ENCODE measurements at places on chromosomes 4 and X.

DNA sequence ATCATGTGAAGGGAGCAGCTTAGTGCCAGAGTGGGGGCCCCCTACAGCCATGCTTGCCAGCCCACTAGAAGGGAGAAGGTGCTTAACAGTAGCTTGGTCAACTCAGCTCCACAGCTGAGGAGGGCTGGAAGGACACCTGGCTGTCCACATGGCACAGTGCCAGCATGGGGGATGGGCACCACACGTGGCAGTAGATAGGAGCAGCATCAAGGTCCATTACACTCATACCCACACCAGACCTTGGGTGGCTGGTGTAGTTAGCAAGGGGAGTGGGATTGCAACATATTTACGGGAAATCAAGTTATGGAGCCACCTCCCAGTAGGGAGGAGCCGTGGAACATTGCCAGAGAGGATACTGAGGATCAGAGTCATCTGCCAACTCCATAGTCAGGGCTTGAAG lies 37.9 kb upstream of the SLC4A4 start:
- no peak for DNase-seq

- no peak for DNase-seq
Measured at GRCh38 chrX:144722307-144722706, 525.0 kb upstream of the SPANXN1 start.

DNA sequence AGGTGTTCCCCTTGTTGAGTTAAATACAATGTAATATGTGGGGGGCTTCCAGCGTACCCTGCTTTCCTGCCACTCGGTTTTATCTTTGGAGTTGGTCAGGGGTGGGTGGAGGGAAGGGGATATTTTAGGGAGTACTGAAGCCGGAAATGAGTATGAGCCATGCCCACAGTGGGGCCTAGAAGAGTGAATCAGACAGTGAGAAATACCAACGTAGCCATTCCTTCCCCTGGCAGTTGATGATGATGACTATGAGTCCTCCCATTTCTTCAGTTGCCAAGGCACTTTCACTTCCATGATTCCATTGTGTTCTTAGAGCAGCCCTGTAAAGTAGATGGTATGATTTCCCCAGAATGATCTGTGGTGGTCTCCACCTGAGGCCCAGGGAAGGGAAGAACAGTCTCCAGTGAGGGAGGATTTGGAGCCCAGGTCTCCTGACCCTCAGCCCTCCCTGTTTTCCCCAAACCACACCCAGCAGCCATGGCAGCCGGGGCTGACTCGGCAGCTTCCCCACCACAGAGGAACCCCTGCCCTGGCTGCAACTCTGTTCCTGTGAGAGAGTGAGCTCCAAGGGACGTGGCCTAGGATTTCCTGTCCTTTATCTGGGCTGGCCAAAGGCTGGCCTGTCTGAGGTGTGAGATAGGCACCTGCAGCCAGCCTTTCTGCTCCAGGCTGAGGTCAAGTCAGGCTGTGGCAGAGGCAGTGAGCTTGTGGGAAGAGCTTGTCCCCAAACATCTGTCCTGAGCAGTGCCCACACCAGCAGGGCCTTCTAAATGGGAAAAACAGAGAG lies 52.7 kb downstream of the STARD8 start:
- no peak for DNase-seq

DNA sequence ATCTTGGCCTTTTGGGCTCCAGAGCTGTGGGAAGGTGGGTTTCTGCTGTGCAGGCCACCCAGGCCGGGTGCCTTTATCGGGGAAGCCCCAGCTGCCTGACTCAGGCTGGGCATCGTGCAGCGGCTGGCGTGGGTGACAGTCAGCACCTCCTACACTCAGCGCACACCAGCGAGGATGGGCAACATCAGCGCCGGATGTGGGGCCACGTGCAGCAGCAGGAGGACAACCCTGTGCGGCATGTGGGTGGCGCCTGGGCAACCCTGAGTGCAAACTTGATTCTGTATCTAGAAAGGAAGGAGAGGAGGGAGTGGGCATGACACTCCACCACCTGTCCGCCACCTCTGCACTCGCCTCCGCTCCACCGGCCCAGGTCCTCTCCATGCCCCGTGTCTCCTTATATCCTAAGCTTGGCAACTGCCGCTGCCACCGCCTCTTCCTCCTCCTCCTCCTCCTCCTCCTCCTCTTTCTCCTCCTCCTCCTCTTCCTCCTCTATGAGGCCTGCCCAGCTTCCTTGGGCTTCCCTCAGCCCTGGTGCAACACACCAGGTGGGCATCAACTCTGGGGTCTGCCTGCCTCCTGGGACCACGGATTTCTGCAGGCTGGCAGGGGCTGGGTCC lies 107.4 kb upstream of the AFAP1 start:
- no peak for DNase-seq

DNA sequence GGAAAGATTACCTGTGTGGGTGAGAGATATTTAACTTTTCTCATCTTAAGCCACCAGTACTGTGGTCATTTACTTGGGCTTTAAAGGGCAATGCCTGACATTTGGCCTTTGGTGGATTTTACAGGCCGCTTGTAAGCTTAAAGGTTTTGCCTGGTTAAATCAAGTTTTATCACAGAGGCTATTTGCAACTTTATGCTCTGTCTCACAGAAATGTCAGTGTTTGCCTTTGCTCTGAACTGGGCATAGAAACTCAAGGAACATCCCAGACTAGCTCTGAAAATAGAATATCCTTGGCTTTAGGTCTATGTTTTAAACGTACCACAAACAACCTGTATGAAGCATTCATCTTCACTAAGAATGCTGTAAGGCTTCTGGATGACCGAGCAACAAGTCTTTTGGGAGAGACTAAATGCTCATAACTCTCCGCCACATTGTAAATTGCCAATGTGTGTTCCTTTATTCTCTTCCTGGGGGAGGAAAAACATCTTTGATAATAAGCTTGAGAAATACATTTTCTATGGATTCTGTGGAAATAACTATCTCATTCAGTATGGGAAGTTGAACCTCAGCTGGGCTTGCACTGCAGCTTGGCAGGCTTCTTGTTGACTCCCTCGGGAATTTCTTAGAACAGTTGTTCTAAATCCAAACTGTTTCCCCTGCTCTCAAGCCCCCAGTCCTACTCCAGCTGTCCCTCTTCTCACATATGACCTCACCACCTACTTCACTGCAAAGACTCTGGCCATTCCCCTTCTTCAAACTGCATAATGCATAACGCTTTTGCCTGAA lies 105.8 kb upstream of the WDR44 start:
- DNase-seq = no peak

DNA sequence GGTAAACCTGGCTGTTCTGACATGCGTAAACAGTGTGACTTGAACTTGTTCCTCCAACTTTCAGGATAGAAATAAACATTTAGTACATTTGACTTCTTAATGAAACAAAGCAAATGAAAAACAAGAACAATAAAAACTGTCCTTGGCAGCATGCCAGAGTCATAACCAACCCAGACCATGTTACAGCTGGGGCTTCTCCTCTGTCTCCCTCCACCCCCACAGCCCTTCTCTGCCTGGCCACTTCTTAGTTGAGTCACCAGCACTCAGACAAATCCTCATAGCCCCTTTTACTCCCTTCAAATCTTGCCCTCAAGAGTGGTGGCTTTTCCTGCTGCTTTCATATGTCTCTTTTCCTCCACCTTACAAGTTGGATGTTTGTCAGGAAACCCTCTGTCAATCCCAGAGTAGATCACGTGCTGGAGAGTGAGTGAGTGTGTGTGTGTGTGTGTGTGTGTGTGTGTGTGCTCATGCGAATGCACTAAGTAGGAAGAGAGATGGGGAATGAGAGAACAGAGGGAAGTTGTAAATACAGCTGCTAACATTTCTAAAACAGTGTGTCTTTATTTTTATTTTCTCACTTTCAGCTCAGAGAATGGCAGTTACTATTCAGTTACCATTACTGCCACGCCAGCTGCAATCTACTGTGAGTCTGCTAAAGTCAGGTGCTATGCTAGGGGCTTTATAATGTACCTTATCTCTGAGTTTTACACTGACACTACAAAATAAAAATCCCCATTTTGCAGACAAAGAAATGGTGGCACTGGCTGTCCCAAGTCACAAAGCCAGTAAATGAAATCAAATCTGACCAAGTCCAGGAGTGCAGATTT lies 15.0 kb downstream of the SCARB2 start:
- DNase-seq = no peak

DNA sequence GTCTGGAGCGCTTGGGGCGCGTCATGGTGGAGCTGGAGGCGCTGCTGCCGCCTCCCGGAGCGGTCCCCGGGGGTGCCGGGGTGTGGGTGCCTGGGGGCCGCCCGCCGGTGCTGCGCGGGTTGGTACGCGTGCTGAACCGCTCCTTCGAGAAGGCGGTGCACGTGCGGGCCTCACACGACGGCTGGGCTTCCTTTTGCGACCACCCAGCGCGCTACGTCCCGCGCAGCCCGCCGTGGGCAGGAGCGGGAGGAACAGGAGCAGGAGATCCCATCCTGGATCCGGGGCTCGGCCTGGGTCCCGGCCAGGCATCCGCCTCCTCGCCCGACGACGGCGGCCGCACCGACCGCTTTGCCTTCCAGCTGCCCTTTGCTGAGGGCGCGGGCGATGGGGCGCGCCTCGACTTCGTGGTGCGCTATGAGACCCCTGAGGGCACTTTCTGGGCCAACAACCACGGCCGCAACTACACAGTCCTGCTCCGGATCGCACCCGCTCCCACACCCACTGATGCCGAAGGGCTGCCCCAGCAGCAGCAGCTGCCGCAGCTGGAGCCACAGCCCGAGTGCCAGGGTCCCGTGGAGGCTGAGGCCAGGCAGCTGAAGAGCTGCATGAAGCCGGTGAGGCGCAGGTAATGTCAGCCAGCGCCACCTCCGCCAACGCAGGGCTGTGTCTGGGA lies 792 bp downstream of the PPP1R3F start:
- no peak for DNase-seq

DNA sequence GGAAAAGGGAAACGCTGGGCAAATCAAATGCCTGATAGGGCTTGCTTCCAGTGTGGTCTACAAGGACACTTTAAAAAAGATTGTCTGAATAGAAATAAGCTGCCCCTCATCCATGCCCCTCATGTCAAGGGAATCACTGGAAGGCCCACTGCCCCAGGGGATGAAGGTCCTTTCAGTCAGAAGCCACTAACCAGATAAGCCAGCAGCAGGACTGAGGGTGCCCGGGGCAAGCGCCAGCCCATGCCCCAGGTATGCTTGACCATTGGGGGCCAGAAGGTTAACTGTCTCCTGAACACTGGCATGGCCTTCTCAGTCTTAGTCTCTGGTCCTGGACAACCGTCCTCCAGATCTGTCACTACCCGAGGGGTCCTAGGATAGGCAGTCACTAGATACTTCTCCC lies 17.7 kb downstream of the ACOX3 start:
- DNase-seq = no peak

DNA sequence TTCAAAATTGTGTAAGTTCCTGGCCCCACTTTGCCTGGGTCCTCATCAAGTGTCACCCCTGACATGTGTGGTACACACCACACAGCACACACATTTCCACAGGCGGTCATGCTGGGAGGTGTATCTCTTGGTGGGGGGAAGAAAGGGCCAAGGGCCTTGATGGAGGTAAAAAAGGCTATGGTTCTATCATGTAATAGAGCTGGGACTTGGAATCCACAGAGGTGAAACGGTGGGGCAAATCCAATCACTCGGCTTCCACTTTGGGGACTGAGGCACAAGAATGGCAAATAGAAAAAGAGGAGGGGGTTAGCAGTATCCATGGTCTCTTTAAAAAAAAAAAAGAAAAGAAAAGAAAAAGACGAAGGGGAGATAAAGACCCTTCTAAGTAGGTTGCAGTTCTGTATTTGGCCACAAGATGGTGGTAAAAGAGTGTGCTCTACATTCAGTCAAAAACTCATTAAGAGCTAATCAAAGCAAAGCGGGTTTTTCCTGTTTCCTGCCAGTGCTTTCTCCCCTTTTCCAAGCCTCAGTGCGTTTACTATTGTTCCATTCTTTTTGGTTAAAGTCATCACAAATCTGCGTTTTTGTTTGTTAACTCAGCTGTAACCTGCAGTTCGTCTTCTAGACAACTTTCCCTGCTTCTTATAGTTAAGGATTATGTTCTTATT lies 37.0 kb upstream of the ATP6AP2 start:
- DNase-seq = no peak

GRCh38 chr4:97142893-97143292 lies 1000.4 kb downstream of the STPG2 start:
- DNase-seq = no peak

DNA sequence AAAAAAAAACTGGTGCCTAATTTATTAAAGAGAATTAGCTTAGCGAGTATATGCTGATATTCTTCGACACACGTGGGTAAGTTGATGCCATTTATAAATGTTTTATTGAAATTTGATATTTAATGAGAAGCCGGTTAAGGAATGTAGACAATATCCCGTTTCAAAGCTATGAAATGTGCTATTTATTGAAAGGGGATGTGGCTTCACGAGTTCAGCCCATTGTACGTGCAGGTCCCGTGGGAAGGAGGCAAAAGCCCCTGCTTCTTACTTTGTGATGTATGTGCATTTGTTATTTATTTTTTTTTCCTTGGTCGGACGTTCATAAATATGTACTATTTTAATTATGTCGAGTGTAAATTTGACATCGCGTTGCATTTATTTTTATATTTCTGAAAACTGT lies 20.2 kb downstream of the SHOX start:
- DNase-seq = no peak

GRCh38 chrX:135974279-135974856 lies 580 bp upstream of the MMGT1 start:
- DNase-seq = peak; percentile 83

DNA sequence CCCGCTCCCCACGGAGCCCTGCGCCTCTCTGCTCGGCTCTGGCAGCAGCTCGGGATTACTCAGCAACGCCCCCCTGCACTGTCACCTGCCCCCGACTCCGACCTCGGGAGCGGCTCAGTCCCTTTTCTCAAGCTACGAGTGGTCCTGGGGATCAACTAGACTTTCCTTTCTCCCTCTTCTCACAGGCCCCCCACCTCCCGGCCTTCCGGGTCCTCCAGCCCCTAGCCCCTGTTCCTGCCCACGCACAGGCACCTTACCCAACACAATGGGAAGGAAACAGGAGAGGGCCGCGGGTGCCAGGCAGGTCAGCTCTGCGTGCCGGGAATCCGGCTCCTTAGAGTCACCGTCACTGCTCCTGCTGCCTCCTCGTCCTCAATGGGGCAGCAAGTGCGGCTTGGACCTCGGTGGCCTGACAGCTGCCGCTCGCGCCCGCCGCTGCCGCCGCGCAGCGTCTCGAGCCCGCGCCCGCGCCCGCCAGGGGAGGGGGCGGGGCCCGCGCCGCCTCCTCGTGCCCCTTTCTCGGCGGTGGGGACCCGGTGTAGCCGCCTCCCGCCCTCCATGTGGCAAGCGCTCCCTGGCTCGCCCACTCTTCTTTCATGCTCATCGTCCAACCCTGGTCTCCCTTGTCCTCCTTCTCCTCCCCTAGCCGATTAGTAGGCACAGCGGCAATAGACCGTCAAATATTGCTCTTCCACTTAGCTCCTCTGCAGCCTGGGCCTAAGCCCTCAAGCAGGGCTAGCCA lies at the start of gene RAB9B:
Gene RAB9B (minus strand): TSS at position 455 of the 742 bp plus-strand sequence. CDS start 6,473 bp downstream, outside the sequence.
- peak; percentile 83 for DNase-seq

- no peak for DNase-seq
Measured at GRCh38 chr4:109414938-109415337, 18.7 kb upstream of the SEC24B start.

Data from cardiac septum (tissue), 1 donor.